ENCODE measurements at places on chromosomes 2 and 18.
A peak's percentile ranks its signal among the peaks of the same experiment; 100 is the strongest.

DNA sequence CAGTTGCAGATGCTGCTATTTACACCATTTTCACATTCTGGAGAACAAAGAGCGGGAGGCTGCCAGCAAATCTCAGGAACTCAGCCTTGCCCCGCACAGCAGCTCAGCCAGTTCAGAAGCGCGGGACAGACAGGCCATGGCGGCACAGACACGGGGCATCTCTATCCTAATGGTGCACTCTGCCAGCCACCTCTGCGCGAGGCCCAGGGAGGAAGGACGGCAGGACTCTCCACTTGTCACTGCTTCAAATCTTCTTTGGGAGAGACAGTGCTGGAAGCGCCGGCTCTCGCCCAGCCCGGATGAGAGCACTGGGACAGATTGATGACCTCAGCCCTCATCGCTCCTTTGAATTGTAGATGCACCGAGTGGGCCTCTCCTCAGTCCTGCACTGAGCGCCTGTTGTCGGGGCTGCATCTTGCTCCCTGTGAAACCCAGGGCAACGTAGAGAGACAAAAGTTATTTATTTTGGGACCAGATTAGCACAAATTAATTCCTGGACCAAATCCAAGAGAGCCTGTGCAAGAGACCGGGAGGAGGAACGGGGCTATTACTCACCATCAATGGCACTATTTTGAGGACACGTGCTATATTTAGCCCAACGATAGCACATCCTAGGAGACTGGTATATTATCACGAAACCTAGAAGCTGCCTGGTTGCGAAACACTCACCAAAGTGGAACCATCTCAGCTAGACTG, 211.4 kb upstream of the SMIM21 start:
- no peak for DNase-seq

DNA sequence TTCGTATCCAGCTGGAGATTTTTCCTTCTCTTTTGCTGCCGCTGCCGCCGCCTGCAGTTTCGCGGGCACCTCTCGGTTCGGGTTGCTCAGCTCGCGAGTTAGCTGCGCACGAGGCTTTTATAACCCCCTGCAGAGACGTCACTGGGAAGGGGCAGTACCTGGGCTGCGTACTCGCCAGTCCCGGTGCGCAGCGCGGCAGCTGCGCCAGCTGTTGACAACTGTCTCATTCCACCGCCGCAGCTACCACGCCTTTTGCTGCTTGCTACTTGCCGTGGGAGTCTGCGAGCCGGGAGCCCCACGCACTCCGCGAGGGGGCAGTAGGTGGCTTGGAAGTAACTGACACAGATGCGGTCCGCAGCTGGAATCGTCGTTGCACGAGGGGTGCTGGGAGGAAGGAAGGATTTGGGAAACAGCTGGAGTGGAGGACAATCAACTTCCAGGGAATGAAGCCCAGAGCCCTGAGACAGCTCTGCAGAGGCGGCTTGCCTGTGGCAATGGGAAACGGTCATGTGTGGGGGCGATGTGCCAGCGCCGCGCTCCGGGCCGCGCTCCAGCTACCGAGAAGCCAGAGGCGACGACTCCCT, at the start of gene TACR1:
Gene TACR1, minus strand, starts transcription at position 93 of the 584 bp plus-strand sequence. CDS start 586 bp downstream, outside the sequence.
- DNase-seq: peak; percentile 48

DNA sequence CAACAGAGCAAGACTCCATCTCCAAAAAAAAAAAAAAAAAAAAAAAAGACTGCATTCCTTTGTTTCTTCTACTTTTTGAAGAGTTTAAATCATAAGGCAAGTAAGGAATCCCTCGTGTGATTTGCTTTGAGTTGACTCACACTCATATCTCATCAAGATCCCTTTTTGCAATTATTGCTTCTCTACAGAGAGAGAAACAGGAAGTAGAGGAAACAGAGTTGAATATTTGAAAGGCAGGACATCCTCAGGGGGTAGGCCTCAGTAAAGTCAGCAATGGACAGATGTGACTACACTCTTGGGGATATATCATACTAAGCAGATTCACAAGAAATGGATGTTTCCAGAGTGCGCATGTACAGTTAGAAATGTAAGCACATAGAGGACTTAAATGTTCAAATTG, 11.2 kb upstream of the EFR3B start:
- no peak for DNase-seq

DNA sequence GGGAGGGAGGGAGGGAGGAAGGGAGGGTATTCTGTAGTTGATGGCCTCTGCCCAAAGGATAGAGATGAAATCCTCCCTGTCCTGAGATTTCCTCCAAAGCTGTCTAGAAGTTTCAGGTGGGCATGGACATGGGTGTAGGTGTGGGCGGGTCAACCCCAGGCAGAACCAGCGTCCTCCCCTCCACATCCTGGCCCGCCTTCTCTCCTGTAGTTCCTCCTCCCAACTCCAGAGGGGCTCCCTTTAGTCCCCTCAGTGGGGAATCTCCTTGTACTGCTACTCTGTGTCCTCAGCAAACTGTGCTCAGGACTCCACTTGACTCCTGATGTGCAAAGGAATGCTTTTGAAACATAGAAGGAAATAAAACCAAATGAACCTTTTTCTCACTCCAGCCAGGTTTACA, 88.1 kb downstream of the MRPS9 start:
- DNase-seq: no peak

DNA sequence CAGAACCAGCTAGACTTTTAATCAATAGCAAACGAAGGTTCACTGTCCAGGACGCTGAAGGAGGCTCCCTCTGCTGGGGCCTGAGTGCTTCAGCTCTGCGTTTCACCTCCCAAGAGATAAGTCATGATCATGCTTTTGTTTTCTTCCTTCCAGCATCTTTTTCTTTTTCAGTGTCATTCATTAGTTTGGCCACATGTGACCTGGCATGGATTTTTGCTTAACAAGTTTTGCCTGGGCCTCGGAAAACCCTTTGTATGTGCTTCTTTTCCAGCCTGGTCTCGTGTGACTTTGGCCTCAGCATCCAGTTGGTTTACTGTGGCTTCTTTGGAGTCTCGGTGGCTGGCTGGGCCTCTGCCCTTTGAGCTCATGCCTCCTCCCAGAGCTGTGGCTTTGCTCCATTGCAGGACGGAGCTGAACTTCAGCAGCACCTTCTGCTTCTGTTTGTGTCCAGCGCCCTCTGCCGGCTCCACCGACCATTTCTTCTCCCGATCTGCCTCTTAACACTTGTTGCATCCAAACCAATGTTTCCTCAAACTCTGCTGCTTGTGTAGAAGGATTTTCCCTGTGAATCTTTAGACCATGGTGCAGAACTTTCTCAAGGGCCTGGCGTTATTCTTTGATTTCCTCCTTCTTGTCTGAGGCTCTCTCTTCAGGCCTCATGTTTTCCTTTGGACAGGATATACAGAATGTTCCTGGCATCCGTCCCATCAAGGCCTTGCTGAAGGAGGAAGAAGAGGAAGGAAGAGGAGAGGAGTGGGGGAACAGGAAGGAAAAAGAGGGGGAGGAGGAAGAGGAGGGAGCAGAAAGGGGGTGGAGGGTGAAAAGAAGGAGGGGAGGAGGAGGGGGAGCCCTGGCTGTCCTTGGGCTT, 23.6 kb upstream of the HES6 start:
- peak; percentile 67 for DNase-seq

- no peak for DNase-seq
Observed at GRCh38 chr18:55123361-55123760, 164.1 kb upstream of the CCDC68 start.

DNA sequence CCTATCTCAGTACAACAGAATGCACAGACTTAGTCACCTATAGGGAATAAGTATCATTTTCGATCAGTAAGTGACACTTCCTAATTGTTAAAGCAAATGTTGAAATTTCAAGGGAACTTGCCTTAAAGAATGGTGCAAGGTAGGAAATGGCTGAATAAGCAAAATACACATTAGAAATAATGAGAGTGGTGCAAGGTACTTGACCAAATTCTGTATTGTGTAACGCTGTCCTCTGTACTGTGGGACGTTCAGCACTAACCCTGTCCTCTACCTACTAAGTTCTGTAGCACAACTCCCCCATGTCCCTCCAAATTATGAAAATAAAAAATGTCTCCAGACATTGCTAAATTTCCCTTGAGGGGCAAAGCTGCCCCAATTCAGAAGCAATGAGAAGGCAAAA, 19.4 kb downstream of the MMADHC start:
- no peak for DNase-seq

GRCh38 chr2:144596073-144596871, 76.4 kb upstream of the ZEB2 start:
- DNase-seq: no peak

DNA sequence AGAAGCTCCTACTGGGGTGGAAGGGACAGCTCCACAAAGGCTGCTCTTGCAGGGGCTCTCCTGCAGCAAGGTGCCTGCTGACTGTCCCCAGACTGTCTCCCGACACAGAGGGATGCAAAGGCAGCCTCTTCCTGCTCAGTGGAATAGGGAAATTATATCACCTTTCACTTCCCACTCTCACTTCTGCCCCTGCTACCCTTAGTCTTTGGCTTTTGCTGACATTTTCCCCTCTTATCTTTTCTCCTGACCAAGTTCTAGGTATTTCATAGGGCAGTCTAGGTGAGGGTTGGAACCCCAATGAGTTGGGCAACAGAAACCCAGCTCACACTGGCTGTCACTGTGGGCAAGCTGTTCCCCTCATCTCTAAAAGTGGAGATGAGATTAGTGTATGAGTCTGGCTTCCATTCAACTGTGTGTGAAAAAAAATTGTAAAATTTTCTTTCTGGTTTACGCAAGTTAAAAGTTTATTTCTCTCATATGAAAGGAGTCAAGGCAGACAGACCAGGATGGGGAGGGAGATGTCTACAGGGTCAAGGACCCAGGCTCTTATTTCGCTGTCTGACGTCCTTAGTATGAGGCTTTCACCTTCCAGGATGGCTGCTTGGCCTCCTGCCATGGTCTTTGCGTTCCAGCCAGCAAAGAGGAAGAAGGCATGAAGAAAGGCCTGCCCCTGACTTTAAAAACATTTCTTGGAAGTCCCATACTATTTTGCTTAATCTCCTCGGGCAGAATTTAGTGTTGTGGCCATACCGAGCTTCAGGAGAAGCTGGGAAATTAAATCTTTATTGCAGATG, 7.5 kb upstream of the MOCOS start:
- DNase-seq: no peak

- no peak for DNase-seq
Observed at GRCh38 chr2:100262046-100262445, 60.3 kb downstream of the LONRF2 start.

- no peak for DNase-seq
Observed at GRCh38 chr2:174090476-174090875, 125.3 kb upstream of the SP3 start.

All from progenitor cell of endocrine pancreas (in vitro differentiated cells).